ENCODE measurements at places on chromosomes 12 and 14. TPM values are rescaled to one million over a fixed set of nuclear protein-coding genes. Genes with fewer than 3 reads are reported as not detected.

GRCh38 chr12:62205346-62205745 is 54.9 kb upstream of the USP15 start:
- no peak overlapping the region for H3K27ac ChIP-seq
- H3K27me3 ChIP-seq: no peaks in the 10 kb centered on the region
- H3K4me3 ChIP-seq: no peak overlapping the region
- no peaks in the 10 kb centered on the region for H3K36me3 ChIP-seq
- DNase-seq: peak; percentile 59

GRCh38 chr12:130719263-130719859 is 3.3 kb upstream of the RIMBP2 start:
- no peak overlapping the region for H3K4me3 ChIP-seq
- peaks cover 35% of the 10 kb centered on the region for H3K27me3 ChIP-seq
- no peaks in the 10 kb centered on the region for H3K36me3 ChIP-seq
- peak; percentile 37 for DNase-seq
- peak overlapping the region; percentile 53 for H3K27ac ChIP-seq

TAPBPL gene
- total RNA-seq: 1.4 TPM

FGF23 gene
- 0.32 TPM for total RNA-seq

DDX54 gene
- 69.0 TPM for total RNA-seq
